Fibroblast of skin of right quadriceps (primary cell): ENCODE measurements at places on chromosomes 11 and 22.

DNA sequence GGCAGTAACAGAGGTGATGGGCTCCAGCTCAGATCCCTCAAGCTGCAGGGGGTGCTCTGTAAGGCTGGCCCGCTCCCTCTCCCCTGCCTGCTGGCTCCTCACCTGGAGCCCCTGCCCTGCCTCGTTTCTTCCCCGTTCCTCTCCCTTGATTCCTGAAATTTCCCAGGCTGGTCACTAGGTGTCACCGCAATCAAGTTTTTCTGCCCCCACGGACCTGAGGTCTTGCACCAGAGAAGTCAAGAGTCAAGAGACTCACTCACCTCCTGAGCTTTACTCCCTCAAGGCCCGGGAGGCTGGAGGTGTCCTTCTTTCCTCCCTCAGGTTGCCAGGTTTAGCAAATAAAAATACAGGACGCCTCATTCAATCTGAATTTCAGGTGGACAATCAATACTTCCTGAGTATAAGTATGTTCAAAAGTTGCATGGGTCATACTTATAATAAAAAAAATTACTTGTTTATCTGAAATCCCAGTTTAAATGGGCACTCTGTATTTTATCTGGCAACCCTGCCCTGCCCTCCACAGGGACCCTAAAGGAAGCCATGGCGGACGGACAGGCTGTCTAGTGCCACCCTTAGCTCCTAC, 69.2 kb downstream of the SCUBE1 start:
- peak; percentile 42 for DNase-seq

- DNase-seq: no peak
These were observed 11.0 kb downstream of the OR51E1 start for GRCh38 chr11:4654635-4655369.

DNA sequence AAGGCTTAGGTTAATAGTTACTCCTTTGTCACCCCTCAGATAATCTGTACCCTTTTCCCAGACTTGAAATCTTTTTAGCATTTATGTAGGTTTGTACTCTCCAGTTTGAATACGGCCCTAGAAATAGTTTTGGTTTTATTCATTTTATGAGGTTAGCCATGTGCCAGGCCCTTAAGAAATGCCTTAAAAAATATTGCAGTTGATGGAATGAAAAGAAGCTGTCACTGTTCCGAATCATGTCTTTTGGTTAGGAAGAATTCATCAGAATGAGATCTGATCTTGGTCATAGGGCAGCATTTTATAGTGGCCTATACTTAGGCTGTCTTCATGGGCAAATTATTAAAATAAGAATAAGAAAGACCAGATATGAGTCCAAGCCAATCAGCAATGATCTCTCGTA, 14.8 kb upstream of the PRSS23 start:
- DNase-seq: peak; percentile 64

- DNase-seq: no peak
These were observed 79.5 kb upstream of the ZBED5 start for GRCh38 chr11:10937385-10937771.

- no peak for DNase-seq
These were observed 59.6 kb upstream of the SHANK2 start for GRCh38 chr11:71311928-71312510.

- peak; percentile 57 for DNase-seq
These were observed 23.2 kb upstream of the BIRC3 start for GRCh38 chr11:102293873-102294601.

DNA sequence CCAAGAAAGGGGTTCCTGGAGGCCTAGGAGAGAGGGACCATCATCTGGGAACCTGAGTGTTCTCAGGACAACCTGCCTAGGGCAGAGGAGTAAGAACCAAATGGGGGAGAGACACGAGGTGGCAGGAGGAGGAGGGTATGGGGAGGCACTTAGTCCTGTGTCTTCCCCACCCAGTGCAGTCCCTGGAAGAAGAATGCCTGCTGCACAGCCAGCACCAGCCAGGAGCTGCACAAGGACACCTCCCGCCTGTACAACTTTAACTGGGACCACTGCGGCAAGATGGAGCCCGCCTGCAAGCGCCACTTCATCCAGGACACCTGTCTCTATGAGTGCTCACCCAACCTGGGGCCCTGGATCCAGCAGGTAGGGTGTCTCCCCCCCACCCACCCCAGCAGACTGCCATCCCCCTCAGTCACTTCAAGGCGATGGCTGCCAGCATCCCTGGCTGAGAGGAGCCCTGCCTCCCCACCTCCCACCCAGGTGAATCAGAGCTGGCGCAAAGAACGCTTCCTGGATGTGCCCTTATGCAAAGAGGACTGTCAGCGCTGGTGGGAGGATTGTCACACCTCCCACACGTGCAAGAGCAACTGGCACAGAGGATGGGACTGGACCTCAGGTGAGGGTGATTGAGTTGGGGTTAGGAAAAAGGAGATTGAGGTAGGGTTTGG, 3.7 kb upstream of the INPPL1 start:
- no peak for DNase-seq

GRCh38 chr22:40533712-40534378, 102.7 kb downstream of the MRTFA start:
- peak; percentile 90 for DNase-seq

GRCh38 chr11:20060647-20061205, 99.5 kb downstream of the DBX1 start:
- DNase-seq: no peak

GRCh38 chr22:46047841-46048595, 71.1 kb upstream of the WNT7B start:
- DNase-seq: no peak

- DNase-seq: peak; percentile 26
These were observed 146.8 kb downstream of the DBX1 start for GRCh38 chr11:20013346-20014066.

DNA sequence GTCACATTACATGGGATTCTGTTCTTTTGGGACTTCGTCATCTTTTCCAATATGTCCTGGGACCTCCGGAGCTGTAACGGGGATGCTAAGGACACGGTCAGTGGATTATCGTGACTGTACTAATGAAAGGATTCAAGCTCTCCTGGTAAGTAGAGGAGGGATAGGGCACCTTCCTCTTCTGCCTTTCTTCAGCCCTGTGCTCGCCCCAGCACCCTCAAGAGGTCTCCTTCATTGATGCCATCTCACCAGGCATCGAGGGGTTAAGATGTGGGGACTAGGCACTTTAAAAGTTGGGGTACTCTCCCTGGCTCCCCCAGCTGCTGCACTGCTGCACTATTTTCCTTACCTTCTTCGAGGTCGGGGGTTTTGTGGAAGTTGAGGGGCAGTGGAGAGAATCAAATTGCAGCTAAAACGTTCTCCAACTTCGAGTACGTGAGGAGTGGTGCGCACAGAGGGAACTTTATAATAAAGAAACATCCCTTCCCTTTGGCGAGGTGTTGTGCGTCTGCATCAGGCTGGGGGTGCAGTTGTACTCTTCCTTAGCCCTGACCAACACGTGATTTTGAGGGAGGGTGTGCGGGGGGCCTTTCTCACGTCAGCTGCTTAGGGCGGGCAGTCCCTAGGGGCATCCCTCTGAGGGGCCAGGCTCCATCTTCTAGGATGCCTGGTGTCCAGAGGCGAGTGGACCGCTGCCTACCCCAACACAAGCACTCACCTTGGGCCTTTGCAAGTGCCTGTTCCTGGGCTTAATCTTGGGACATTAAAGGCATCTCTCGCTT, 96.1 kb downstream of the GRAMD1B start:
- DNase-seq: no peak

DNA sequence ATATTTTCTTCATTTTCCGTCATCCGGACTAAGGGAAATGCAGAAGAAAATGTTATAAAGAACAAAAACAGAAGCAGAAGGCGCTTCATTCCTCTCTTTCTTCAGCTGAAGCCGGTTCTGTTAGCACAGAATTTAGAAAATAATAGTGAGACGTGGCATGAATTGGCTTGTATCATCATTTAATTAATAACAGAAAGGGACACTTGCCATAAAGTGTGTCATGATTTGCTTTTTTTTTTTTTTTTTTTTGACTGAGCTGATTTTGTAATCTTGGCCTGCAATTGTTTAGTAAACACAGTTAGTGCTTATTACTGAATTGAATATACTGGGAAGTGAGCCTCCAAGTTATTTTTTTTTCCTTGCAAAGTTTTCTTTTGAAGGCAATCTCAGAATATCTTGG, at the start of gene MMP27:
TSS of gene MMP27 (minus strand) at position 144 of the 400 bp plus-strand sequence. CDS start at position 89, 55 bp downstream.
- DNase-seq: no peak

- DNase-seq: peak; percentile 47
These were observed 1.1 kb downstream of the CAVIN3 start for GRCh38 chr11:6319001-6319703.

GRCh38 chr11:79971255-79971654, 530.4 kb upstream of the TENM4 start:
- DNase-seq: no peak

DNA sequence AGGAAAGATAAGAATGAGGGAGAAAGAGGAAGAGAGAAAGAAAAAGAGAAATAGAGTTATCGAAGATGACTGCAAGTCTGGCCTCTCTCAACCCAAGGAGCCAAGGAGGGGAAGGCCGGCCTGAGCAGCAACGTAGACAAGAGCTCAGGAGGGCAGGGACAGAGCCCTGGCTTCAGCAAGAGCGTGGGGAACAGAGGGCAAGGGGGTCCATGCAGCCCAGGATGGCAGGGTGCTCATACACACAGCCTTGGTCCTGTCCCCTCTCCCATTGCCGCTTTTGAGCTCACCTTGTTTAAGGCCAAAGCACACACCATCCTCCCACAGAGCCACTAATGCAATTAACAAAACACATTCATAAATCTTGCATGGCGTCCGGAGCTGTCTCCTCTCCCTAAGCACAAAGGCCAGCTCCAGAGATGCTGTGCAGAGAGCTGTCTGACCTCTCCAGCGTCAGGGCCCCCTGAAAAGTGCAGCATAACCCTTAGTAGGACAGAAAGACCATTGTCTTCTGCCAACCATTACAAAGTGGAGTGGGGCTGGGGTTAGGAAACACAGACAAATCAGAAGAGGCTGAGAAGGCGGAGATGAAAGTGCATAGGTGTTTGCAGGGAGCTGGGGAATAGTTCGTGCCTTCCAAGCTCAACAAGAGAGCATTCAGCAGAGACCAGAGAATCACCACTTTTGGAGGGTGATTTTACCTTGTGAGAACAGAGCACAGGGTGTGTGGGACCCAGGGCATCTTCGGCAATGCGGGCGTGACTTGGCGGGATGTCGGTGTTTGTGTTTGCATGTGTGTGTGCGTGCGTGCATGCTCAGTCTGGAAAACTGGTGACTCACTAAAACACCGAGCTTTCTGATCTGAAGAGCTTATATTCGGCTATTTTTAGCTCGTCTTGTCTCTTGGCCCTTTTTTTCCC, 28.2 kb upstream of the JAM3 start:
- peak; percentile 74 for DNase-seq

- no peak for DNase-seq
These were observed 57.9 kb downstream of the TRIM29 start for GRCh38 chr11:120079750-120080610.

DNA sequence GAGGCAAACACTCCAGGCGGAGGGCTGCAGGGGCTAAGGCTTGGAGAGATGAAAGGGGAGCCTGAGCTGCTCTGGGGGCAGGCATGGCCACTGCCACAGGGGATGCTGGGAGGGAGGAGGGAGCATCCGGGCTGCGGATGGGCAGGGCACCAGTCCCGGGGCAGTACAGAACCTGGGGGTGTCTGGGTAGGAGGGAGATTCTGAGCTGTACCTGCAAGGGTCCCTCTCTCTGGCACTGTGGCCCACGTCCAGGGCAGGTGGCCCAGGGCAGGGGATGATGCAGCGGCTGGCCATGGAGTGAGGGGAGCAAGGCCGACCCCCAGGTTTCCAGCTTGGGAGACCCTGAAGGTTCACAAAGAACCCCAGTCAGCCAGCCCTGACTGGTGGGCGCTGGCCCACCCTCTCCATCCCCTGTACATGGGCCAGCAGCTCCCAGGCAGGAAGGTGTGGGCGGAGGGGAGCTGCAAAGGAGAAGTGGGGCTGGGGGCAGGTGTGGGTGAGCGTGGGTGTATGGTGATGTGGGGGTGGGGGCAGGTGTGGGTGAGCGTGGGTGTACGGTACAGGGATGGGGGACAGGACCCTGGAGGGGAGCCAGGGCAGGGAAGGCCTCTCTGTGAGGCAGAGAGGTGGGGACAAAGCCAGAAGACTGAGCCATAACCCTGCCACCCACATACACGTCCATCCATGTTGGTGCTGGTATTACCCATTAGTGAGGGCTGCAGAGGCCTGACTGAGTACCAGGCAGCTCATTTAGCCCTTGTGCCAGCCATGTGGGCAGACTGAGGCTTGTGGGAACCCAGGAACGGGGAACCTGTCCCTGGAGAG, 2.2 kb upstream of the TNFRSF13C start:
- no peak for DNase-seq
